Fibroblast of the conjunctiva (primary cell): ENCODE measurements at places on chromosomes 11 and 22.

- no peak for DNase-seq
Measured at GRCh38 chr22:50298937-50299784, 8.3 kb downstream of the PLXNB2 start.

DNA sequence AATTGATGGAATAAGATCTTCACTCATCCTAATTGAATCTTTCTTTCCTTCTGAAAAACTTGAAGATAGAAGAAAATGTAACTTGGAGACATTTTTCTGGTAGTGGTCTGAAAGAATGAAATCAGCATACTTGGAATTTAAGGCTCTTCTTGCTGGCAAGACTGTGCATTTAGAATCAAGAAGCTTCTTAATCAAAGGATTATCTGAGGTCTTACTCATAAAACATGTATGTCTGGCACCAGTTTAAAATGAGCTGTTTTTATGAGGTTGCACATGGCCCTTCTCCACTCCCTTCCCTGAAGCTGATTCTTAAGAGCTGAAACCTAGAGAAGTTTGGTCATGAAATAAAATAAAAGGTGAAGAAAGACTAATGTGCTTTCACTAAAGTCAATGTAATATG lies 77.3 kb downstream of the ARHGEF12 start:
- peak; percentile 46 for DNase-seq

GRCh38 chr11:34624069-34624468 lies 3.2 kb downstream of the EHF start:
- DNase-seq = no peak

- DNase-seq = no peak
Measured at GRCh38 chr22:49368976-49369725, 458.5 kb downstream of the BRD1 start.

DNA sequence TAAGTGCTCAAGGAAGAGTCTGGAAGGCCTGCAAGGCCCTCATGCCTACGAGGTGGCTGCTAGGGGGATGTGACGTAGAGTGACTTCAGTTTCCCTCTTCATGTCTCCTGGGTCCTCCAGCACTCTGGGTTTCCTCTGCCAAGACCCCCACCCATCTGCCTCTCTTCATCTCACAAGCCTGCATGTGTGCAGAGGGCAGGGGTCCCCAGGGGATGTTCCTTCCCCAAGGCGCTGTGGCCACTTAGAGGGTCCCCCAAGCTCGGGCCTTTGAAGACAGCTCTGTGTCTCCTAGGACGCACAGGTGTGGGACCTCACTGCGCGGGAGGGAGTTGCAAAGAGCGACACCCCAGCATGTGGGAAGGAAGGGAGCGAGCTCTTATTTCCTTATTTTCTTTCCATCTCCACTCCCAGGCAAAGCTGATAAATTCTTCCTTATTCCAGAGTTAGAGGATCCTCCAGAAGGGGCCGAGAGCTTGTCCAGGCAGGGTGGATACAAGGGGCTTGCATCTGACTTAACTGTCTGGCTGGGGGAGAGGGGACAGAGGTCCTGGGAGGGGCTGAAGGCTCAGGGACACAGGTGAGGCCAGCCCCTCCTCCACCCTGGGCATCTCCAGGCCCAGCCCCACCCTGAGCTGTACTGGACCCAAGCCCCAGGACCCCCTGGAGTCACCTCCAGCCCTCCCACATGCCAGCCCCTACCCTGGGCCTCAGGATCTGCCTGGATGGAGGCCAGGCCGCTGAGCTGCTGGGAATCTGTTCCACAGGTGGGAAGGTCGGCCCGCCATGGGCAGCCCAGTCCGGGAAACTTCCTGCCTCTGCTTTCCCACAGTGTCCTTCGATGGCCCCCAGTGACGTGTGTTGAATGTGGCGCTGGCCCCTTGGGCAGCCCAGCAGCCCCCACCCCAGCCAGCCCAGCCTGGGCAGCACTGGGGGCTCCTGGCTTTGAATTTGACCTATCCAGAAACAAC lies 59.7 kb upstream of the KCNQ1OT1 start:
- DNase-seq = no peak

- no peak for DNase-seq
Measured at GRCh38 chr11:71109186-71109585, 143.2 kb downstream of the SHANK2 start.

DNA sequence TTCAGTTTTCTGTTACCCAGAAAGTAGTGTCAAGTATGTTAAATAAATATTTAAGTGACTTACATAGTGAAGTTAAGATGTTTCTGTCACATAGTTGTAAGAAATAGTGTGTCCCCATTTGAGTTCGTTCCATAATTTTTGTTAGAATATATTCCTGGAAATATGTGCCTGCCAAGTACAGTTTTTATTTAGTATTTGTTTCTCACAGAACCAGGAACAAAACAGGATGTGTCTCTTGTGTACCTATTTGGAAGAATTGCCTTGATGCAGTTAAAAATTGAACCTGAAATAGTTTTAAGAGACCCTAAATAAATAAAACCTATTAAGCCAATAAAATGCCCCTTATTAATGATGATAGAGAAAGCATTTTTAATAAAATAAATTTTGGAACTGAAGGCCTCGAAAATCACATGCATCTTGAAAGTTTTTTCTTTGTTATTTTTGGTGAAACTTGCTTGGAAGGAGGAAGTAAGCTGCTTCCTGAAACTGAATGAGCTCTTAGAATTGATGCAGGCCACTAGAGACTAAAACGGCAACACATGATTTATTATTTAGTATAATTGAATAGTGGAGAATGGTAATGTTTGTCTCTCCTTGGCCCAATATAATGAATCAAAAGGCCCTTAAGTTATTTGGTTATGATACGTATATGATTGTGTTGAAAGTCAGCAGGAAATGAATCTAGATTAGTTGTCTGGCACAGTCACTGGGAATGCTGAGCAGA lies 55.9 kb downstream of the SWAP70 start:
- no peak for DNase-seq

DNA sequence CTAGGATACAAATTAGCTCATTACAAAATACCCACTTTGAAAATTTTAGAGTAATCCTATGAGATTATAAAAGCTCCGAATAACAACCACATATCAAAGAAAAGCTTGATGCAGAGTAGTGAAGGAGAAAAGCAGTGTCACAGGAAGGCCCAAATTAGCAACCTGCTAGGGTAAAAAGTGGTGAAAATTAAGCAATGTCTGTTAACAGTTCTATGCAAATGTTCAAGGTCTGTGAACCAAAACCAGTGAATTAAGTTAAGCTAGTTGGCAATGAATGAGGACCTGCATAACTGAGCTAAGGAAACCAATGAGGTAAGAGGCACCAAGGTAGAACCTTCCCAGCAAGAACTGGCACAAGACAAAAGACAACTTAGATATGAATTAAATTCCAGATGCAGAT lies 29.6 kb downstream of the PRDM10 start:
- DNase-seq = no peak

- DNase-seq = no peak
Measured at GRCh38 chr11:112770487-112770886, 190.7 kb upstream of the NCAM1 start.

- no peak for DNase-seq
Measured at GRCh38 chr11:68263444-68264035, 8.2 kb downstream of the C11orf24 start.

GRCh38 chr11:78138291-78138690 lies 1.1 kb downstream of the ALG8 start:
- DNase-seq = no peak

GRCh38 chr11:71418643-71419042 lies 29.6 kb downstream of the DHCR7 start:
- no peak for DNase-seq

GRCh38 chr22:36986242-36986821 lies 32.9 kb downstream of the TST start:
- no peak for DNase-seq

DNA sequence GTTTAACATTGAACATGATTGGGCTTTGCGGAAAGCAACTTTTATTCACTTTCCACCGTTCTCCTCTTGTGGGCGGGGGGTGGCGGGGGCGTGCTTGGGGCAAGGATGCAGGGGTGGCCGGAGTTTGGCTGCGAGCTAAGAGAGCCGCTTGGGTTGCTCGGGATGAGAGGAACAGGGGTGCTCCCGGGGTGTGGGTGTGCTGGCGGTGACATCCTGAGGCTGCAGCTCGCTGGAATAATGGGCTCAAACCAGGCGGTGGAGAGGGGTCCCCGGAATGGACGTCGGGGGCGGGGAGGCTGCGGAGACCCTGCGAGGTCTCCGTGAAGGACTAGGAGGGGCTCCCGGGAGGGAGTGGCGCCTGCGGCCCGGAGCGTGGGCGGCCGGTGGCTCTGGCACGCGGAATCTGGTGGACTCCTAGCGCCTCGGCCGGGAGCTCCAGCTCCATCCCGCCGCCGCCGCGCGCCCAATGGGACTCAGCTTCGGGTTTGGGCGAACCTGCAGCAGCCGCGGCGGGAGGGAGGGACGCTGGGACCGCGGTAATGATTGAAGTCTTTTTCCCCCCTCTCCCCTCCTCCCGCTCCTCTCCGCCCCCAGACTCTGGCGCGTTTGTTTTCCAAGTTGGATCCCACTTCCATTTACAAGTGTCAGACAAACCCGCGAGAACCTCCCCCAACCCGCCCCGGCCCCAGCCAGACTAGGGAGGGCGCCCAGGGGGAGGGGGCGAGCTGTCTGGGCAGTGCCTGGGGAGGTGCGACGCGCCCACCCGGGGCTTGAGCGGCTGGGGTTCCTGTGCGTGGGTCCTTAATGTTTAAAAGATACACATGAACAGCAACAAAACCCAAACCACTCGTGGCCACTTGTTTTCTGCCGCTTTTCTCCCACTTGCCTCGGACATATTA lies 2.0 kb downstream of the FAT3 start:
- DNase-seq = no peak

- DNase-seq = no peak
Measured at GRCh38 chr11:60878245-60879101, 11.1 kb downstream of the ZP1 start.

GRCh38 chr11:64796047-64796756 lies 6.8 kb downstream of the MAP4K2 start:
- DNase-seq = no peak

- no peak for DNase-seq
Measured at GRCh38 chr11:66789097-66789890, 53.9 kb upstream of the RCE1 start.

GRCh38 chr11:76578654-76579055 lies 91.9 kb downstream of the LRRC32 start:
- DNase-seq = no peak

DNA sequence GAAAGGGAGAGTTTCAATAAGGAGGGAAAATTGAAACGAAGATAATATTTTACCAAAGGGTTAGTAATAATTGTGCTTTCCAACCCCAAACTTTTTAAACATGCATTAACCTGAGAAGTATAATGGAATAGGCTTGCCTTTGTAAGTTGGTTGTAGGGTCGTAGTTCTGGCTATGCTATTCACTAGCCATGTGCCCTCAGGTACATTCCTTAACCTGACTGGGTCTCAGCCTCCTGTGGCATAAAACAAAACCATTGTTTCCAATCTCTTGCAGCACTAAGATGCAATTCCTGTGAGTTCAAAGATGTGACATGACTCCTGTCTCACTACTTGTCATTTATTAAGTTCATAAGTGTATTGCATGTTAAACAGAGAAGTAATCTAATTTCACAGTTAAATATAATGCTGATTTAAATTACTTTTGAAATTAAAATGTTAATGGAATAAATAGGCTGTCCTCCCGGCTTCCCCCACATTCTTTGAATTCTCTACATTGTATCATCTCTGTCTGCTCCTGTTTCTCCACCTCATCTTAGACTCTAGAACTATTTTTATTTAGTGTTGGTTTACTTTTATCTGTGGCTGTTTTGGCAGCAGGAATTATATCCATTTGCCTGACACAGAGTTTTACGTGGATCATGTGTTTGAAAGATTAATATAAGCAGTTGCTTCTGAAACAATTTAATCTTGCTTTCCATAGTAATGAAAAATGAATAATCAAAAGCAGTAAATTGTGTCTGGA lies 216.3 kb downstream of the FAT3 start:
- DNase-seq = no peak

- DNase-seq = no peak
Measured at GRCh38 chr22:46500201-46500600, 37.2 kb downstream of the CELSR1 start.

DNA sequence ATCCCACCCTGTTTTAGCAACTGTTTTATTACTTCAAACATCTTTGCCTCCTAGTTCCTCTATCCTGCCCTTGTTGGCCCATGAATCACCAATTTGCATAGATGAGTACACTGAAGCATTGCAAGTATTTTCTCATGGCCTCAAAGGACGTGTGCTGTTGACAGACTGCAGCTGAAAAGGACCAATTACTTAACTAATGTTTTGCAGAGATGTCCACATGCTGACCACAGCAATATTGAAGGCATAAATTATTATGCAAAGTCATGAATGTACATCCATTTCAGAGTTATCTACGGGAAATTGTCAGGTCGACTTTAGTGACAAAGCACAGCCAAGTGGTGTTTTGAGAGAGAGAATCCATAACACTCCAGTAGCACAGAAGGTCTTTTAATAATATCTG lies 64.8 kb downstream of the CADM1 start:
- DNase-seq = no peak

- DNase-seq = no peak
Measured at GRCh38 chr11:90630176-90630575, 407.3 kb upstream of the CHORDC1 start.
